ENCODE measurements at places on chromosomes 1 and 21.

- no peak for DNase-seq
Observed at GRCh38 chr1:63466181-63466580, 56.8 kb downstream of the ITGB3BP start.

GRCh38 chr1:21774835-21775549 is 8.0 kb downstream of the USP48 start:
- no peak for DNase-seq

- DNase-seq: peak; percentile 35
Observed at GRCh38 chr1:17119076-17119772, at the start of gene PADI2. TSS of gene PADI2 (minus strand) at chr1:17119451. CDS start at chr1:17119371, 80 bp downstream.

DNA sequence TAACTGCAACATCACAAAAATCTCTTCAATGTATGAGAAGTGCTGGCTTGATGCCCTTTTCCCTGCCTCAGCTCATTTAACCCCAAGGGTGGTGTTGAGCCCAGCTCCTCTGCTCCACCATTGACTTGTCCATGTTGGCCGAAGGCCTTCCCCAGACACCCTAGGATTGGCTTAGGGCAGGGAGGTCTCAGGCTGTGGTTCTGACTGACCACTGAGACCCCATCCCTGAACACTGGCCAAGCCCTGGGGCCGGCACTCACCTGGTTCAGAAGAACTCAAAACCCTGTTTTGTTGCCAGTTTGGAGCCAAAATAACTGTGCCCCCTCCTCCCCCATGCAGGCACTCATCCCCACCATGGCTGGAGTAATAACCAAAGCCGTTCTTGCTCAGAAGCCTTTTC is 38.6 kb downstream of the NENF start:
- DNase-seq: no peak

- DNase-seq: no peak
Observed at GRCh38 chr1:64357422-64357821, 112.5 kb upstream of the CACHD1 start.

- DNase-seq: no peak
Observed at GRCh38 chr1:243740255-243740999, 109.6 kb downstream of the AKT3 start.

DNA sequence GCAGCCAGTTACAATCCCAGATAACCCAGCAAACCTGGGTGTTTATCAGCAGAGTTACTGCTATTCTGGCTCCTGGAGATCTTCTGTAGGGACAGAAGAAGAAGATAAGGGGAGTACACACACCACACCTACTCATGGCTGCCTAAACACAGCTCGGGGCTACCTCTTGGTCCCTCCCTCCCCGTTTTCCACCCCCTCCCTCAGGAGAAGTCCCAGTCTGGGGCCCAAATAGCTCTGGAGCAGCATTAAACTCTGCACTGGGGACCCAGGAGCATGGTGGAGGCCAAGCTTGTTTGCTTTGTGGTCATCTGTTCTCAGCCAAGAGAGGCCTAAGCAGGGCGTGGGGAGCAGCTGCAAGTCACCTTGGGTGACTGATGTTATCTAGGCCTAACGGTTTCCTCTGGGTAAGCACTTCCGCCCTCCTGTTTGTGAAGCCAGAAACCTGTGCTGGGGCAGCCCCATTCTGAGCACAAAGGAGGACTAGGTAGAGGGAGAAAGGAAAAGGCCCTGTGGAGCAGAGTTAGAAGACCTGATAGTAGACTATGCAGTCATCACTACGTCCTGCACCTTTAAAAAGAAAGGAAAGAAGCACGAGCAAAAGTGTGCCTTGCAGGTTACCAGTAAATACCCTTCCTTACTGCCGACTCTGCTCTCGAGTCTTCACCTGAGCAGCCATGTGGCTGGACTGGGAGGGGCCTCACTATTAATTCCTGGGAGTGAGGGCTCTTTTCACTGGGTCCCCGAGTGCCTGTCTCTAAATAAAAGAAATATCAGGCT is 2.0 kb upstream of the RCSD1 start:
- DNase-seq: peak; percentile 22

DNA sequence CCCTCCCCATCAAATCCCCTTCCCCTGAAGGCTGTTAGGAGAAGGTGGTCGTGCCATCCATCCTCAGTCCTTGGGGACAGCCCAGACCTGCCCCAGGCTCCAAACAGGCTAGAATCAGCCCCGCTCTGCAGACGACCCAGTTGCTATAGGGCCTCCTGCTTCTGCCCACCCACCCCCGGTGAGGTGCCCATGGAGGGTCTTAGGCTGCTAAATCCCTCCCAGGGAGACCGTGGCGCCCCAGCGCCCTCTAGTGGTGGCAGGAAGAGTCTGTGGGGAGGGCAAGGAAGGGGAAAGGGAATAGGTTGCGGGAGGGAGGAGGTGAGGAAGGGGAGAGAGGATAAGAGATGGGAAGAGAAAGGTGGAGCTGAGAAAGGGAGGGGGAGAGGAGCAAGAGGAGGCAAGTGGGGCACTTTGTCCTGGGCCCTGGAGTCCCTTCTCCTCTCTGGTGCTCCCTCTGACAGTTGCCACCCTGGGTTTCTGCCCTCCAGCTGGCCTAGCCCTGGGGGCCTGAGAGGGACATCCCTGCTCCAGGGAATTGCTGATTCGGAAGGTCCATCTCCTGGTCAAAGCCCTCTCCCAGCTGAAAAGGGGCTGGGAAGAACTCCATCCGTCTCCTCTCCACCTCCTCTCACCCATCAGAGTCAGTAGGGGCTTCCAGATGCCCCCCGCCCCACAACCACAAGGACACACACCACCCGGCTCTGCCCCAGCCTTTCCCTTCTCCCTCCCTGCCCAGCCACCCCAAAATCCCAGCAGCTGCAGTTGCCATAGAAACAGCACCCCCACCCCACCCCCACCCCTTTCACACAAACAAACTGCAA is 55.4 kb downstream of the CAMK2N1 start:
- DNase-seq: no peak

DNA sequence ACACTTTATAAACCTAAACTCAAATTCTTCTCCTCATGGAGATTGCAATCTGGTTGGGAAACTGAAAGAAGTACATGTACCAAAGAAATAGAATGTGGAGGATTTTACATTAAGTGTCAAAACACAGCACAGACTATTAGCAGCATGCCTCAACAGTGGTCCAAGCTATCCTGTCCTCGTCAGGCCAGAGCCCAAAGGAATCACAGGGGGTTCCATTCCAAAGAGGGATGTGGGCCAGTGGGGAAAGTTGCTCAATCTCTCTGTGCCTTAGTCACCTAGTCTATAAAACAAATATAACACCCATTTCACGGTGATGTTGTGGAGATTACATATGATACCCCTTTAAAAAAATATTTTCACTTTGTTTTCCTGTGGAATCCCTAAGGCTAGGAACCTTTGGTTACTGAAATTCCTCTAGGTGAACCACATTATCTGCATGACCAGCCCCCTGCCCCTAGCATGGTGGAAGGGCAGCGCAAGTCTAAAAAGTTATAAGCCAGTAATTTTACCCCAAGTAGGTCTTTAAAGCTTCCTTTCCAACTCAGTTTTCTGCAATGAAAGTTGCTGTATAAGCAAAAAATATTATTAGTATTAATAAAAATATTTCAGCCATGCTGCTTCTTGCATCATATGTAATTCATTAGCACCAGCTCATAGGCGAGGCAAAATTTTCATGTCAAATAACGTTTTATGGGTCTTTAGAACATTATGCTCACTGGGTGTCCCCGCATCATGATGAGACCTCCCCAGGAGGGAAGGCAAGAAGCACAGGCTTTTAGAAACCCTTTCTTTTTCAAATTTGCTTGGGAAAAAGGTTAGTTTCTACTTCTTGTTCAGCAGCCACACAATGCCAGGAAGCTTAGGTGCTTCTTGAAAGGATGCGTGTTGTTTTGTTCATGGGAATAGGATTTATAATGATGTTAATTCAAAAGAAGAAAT is 548.8 kb upstream of the PKN2 start:
- DNase-seq: no peak

- DNase-seq: no peak
Observed at GRCh38 chr1:112472142-112472541, 36.6 kb upstream of the WNT2B start.

DNA sequence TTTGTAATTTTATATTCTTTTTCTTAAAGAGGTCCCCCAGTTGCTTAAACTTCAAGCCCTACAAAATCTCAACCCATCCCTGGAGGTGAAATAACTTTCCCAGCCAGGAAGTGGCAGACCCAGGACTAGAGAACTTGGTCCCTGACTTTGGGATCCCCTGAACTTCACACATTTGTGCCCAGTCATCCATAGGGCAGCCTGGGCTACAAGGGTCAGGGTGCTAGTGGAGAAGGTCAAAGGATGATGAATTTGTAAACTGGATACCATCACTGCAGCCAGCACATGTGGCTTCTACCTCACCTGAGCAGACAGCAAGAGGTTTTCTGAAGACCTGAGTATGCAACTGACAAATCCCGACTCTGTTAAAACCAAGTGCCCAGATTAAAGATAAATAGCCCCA is 31.4 kb downstream of the HIVEP3 start:
- no peak for DNase-seq

DNA sequence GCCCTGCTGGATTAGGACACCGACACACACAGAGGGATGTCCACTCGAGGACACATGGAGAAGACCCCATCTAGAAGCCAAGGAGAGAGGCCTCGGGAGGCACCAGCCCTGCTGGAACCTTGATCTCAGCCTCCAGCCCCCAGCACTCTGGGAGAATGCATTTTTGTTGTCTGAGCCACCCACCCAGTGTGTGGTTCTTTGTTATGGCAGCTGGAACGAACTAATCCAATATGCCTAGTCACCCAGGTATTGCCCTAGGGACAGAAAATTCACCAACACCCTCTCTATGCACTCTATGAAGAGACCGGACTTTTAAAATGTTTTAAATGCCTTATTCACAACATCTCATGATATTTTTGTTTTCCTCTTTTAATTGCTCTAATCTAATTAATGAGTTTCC is 117.4 kb downstream of the CRYAA start:
- no peak for DNase-seq

DNA sequence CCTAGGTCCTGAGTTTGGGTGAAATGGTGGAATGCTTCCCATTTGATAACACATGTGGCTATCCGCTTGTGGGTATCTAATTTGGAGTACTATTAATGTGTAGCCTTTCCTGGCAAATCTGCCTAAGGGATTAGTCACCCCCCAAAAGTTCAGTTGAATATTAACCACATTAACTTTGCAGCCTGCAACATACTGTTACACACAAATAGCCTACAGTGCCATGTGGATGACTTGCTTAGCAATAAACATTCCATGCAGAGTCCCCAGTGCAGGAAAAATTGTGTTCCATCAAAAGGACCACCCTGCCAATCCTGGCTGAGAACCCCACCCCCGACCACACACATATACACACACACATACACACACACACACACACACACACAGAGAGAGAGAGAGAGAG is 303.3 kb upstream of the ESRRG start:
- no peak for DNase-seq

- no peak for DNase-seq
Observed at GRCh38 chr21:37878946-37879660, 37.2 kb downstream of the KCNJ6 start.

GRCh38 chr1:163436140-163436812 is 114.5 kb downstream of the NUF2 start:
- DNase-seq: no peak

DNA sequence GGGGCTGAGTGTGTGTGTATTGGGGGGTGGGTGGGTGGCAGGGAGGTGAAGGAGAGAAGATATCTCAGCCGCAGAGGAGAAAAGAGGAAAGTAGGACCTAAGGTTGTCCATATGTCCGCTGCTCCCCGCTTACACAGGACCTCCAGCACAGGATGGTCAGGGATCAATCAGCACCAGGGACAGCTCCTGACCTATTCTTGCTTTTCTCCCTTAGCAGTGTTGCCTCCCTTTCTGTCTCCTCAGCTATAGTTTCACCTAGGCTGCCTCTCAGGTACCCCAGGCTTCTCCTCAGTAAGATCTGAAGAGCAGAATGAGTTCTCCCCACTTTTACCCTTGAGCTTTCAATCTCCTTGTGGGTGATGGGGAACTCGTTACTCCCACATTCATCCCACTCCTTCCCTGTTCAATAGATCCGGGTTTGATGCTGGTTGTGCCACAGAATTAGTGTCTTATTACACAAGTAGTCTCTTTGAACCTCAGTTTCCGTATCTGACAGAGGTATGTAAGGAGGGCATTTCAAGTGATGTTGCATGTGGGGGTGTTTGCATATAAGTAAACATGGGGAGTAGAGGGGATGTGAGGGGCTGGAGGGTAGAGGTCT is 1.4 kb upstream of the DPH2 start:
- DNase-seq: no peak

DNA sequence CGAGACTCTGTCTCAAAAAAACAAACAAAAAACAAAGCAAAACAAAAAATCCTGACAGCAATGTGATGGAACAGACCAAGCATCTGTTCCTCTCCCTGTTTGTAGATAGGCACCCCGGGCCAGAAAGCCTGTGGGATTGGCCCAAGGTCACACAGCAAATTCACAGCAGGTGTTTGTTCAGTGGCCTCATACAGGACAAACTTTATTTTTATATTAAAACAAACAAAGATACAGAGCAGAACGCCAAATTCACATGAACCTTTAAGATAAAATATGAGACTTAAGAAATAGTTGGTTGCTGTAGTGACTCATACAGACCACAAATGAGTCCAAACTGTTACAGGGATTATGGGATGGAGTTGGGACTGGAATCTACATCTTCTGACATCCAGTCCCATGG is 2.3 kb upstream of the CELA2A start:
- no peak for DNase-seq

DNA sequence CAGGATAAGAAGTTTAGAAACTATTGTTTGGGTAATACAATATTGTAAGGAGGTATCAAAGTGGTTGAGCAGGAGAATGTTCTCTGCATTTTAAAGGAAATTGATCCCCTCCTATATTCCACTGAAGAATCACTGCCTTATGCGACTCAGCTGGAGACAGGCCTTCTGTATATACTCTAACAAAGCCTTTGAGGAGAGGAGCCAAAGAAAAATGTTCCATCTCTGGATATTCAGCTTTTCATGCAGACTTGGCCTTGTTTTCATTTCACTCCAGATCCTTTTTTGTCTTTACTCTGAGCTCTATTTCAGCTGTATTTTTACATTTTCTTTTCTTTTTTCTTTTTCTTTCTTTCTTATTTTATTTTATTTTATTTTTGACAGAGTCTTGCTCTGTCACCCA is 42.1 kb upstream of the S1PR1 start:
- no peak for DNase-seq

DNA sequence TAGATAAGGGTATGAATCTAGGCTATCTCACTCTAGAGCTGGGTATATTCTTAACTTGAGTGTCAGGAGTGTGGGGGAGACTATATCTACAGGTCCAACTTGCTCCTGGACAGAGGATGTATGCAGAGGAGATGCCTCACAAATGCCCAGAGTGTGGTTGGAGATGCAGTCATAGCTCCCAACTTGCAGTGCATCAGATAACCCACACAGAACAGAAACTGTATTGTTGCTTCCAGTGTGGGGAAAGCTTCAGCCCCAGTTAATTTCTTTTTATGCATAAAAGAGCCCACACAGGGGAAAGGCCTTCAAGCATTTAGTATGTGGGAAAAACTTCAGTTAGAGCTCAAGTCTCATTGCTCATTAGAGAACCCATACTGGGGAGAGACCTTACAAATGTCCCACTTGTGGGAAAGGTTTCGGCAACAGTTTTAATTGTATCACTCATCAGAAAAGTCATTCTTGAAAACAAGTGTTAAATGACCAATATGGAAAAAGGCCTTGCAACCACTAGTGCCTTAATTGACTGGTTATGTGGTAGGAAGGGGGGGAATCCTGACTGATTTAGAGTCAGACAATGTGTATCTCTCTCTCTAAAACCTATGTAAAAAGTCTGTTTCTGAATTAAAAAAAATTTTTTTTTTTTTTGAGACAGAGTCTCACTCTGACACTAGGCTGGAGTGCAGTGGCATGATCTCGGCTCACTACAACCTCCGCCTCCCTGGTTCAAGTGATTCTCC is 67.9 kb downstream of the EBNA1BP2 start:
- DNase-seq: no peak
